ENCODE measurements at places on chromosomes 1 and 21. TPM values are rescaled to one million over a fixed set of nuclear protein-coding genes. Genes with fewer than 3 reads are reported as not detected.

GRCh38 chr1:7478809-7479499, 292.1 kb upstream of the VAMP3 start:
- no peak for DNase-seq

- no peak for DNase-seq
These were observed 217.6 kb upstream of the NFIA start for GRCh38 chr1:60864722-60865121.

- peak; percentile 47 for DNase-seq
These were observed 322.4 kb upstream of the DEPDC1 start for GRCh38 chr1:68819190-68819829.

DNA sequence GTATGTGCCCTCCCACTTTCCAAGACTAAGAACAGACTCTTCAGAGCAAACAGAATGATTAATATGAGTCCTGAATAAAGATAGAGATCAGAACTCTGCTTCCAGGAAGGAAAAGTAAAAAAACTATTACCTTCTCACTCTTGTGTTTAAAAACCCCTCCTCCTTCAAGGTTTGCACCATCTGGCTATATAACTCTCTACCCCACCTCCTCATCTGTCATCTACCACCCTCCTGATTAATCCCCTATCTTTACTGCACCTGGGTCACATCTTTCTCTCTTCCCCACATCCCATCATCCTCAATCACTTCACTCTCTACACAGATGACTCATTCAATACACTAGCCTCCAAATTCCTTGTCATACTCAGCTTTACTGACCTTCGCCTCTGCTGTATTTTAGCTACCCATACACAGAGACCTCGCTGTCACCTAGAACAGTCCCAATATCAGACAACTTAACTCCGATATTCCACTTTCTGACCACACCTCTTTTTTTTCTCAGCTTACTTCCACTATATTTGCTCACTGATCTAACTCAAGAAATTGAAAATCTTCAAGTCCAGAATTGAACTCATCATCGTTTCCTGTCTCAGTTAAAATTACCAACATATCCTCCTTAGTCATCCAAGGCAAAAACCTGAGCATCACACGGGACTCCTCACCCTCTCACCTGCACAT, 3.7 kb downstream of the SCMH1 start:
- no peak for DNase-seq

- no peak for DNase-seq
These were observed 316.0 kb downstream of the LMO4 start for GRCh38 chr1:87644579-87645190.

- DNase-seq: no peak
These were observed 152.0 kb downstream of the ETS2 start for GRCh38 chr21:38957575-38958322.

UBIAD1 gene
- 12.2 TPM for total RNA-seq

KDM5B gene
- total RNA-seq: not detected

ATP1A4 gene
- total RNA-seq: not detected

OR10J1 gene
- 0.11 TPM for total RNA-seq

LCE6A gene
- total RNA-seq: not detected

LCE3C gene
- total RNA-seq: not detected

Measured in Karpas-422 (cell line).